ENCODE measurements at places on chromosomes 6 and 20.

DNA sequence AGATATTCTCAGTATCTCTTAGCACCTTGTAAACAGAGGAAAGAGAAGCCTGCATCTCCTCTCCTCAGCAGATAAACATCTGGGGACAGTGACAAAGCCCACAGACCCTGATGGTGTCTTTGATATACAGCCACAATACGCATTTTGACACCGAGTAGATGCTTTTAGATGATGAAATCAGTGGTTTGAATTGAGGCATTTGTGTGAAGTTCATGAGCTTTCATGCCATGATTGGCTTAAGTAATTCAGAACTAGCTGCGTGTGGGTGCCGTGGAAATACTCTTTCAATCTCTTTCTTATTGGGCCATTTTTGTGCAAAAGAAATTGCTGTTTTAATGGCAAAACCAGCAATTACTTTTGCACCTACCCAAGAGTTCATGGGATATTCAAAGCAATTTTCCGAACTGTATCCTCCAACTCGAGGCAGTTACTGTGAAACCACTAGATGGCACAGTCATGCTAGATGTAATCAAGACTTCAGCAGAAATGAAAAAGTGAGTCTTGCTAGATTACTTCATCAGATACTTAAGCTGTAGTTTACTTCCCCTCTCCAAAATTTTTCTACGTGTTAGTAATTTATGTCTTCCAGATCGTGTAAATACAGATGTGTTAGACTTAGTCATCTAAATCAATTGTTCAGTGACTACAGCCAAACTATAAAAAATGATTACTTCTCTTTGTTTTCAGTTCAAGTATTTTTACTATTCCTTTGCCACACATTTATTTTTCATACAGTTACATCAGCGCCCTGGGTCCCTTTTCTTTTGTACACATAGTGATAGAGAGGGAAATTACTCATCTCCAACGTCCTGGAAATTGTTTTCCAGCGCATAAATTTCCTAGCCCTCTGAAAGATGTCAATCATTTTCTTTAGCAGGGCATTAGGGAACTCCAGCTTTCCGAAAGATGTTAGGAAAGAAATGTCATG lies 49.4 kb downstream of the IYD start:
- no peak for DNase-seq

DNA sequence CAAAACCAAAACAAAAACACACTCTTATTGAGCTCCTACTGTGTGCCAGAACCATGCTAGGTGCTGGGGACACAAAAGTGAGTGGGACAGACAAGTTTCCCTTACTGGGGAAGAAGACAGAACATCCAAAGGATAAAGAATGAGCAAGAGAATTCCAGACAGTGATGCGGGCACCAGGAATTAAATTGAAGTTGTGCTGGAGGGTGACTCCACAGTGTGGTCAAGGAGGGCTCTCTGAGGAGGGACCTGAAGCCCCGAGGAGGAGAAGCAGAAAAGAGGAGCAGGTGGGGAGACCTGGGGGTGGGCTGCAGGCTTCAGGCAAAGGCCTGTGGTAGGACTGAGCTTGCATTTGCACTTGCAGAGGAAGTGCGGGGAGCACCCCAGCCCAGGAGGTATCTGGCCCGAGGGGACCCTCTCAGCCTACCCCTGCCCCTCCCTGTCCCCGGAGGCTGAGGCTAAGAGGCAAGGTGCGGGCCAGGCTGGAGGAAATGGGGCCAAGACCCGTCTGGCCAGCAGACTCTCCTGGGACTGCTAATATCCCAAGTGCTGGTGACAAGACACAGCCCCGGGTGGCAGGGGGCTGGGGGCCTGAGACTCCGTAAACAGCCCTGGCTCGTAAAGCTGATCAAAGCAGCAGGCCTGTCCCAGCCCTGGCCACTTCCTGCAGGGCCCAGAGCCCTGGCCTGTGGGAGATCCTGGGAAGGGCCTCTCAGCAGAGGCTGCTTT lies 57.1 kb downstream of the SNAI1 start:
- DNase-seq, result no peak

GRCh38 chr6:93848031-93848742 lies 428.8 kb upstream of the EPHA7 start:
- no peak for DNase-seq

GRCh38 chr20:39311851-39312506 lies 349.8 kb downstream of the DHX35 start:
- no peak for DNase-seq

DNA sequence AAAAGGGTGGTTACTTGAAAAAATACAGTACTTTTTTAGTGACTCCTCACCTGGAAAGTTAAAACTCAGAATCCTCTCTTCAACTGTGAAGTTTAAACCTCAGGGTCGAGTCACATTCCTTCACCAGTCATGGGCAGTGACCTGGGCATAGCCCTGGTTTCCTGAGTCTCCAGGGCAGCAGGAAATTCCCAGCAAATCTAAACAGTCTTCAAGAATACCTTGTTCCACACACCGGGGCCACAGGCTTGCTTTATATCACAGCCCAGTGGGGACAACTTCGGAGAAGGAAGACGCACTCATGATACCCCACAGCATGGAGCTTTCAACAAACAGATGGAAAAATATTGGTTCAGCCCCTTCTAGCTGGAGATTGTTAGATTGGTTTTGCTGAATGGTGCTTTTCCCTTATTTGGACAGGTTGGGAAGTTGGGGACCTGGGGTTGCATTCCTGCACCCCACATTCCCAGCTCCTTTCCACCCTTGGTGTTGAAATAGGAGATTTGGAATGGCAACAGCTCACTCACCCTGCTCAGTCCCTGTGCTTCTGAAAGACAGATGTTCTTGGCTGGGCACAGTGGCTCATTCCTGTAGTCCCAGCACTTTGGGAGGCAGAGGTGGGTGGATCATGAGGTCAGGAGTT lies 113.0 kb upstream of the TMEM170B start:
- DNase-seq, result no peak

DNA sequence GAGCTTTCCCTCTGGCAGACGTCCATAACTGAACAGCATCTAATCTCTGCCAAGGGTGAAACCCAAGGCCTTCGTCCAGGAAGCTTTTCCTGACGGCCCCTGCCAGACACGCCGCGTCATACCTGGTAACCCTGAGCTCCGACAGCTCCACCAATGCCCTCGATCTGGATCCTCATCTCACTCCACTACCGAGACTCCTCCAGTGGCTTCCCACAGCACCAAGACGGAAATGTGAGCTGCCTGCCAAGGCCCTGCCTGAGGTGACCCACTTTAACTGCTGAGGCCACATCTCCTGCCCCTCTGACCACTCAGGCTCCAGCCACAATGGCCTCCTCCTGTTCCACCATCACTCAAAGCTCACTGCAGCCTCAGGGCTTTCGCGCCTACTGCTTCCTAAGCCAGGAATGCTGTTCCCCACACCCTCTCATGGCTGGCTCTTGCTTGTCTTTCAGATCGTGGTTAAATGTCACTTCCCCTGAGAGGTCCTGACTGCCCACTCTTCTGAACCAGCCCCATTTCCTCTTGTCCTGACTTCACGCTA lies 143.2 kb downstream of the PREX1 start:
- DNase-seq, result no peak

- no peak for DNase-seq
These were observed 77.0 kb downstream of the CAP2 start for GRCh38 chr6:17470202-17470937.

DNA sequence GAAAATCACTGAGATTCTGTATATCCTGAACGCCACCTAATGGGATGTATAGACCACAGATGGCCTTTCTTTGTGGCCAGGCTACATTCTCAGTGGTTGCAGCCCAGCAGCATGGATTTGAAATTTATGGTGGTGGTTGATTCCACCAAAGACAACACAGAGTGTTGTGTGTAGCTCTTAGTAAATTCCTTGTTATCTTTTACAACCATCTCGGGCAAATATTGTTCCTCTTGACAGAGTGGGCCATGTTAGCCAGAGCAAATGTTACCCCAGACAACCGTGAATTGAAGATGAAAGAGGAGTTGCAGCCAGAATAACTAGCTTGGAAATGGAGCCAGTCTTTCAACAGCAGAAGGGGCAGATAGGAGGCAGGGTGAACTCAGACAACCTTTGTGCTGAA lies 39.5 kb downstream of the SLC24A3 start:
- DNase-seq, result no peak

DNA sequence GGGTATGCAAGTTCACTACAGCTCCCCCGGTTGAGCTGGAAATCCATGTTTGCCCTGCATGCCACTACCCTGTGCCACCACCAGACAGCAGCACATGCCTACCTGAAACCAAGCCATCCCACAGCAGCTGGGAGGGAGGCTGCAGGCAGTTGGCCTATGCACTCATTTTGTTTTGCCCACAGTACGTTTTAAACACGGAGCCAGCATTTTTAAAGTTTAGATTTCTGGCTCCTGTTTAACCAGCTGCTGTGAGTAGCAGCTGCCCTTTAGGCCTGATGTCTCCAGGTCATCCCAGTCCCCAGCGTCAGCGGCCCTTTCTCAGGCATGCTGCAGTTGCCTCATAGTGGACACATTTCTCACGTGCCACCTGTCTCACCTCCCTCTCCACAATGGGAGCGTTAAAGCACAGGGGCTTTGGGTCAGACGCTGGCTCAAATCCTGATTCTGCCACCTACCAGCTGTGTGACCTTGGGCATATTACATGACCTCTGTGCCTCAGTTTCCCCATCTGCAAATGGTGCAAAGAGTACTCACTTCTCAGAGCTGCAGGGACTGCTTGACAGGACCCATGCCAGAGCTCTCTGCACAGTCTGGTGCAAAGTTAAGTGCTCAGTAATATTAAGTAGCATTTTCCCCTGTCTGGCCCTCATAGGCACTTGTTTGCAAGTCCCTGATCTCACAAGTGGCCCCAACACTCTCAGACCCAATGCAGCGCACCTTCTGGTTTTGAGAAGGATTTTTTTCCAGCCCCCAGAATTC lies 8.2 kb upstream of the UBE2V1 start:
- no peak for DNase-seq

DNA sequence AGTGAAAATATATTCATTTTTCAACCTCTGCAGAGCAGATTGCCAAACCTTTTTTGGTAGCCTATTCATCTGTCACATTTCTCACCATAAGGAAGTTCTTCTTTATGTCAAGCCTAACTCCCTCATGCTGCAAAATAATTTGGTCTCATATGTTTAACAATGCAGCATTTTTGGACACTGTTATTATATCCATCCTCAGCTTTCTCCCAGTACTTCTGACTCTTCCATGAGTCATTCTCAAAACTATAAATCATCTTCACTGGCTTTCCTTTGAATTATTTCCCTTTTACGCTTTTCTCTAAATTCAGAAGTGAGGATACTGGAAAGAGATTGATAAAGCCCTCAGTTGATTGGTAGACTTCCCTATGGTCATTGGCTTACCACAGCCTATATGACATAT lies 192.2 kb downstream of the TPBG start:
- no peak for DNase-seq

- DNase-seq, result peak; percentile 43
These were observed 19.7 kb downstream of the SPDEF start for GRCh38 chr6:34536251-34536958.

GRCh38 chr6:6890400-6890858 lies 217.3 kb upstream of the RREB1 start:
- no peak for DNase-seq

DNA sequence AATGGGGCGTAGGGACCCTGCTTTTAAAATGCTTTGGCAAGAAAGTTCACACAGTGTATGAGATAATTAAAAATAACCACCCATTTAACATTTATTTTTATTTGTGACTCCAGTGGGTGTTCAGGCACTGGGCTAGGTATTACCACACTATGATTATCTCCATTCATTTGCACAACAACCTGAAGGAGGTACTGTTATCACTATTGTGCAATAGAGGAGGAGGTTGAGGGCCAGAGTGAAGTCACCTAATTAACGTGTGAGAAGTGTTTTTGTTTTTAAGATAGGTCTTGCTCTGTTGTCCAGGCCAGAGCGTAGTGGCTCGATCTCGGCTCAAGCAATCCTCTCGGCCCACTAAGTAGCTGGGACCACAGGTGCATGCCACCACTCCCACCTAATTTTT lies 29.2 kb downstream of the MAK start:
- no peak for DNase-seq

- no peak for DNase-seq
These were observed 247.0 kb downstream of the LRFN2 start for GRCh38 chr6:40340196-40340595.

DNA sequence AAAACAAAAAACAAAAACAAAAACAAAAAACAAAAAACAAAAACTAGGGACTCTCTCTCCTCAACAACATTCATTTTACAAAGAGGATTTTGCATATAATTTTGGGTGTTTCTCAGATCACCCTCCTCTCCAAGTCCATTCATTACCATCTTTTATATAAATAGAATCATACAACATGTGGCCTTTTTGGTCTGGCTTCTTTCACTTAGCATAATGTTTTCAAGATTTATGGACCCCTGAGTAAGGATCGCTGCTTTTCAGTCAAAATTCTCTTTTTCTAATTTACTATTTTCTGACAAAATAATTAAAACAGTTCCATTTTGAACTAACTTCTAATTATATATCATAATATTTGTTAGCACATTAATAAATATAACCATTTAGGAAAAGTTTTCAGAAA lies 94.8 kb downstream of the UBE3D start:
- no peak for DNase-seq

- DNase-seq, result no peak
These were observed 71.8 kb downstream of the SSR1 start for GRCh38 chr6:7241160-7241559.

- no peak for DNase-seq
These were observed 460.5 kb upstream of the ARID1B start for GRCh38 chr6:156316583-156317125.

DNA sequence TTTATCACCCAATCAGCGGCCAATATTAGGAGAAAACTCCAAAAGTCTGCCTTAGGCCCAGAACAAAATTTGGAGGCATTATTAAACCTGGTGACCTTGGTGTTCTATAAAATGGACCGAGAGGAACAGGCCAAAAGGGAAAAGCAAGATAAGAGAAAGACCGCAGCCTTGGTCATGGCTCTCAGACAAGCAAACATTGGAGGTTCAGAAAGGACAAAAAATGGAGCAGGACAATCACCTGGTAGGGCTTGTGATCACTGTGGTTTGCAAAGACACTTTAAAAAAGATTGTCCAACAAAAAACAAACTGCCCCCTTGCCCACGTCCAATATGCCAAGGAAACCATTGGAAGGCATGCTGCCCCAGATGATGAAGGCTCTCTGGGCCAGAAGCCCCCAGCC lies 31.2 kb downstream of the CEP85L start:
- no peak for DNase-seq

DNA sequence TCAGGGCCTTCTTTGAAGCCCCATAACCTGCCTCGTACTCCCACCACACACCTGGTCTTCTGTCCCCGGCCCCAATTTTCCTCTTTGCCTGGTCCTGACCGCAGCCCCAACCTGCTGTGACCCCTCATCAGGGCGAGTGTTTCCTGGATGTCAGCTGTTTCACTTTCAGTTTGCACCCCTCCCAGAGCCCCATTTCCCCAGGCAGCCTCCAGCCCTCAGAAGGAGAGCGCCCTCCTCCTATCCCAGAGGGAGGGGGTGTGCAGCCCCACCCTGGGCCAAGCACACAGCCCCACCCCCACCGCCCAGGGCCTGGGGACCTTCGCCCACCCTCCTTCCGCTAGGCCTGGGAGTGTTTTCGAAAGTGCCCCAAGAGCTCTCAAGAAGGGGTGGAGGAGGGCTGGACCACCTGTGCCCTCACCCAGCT lies 1.5 kb downstream of the BAK1 start:
- DNase-seq, result no peak

GRCh38 chr6:12957321-12958051 lies 240.9 kb downstream of the PHACTR1 start:
- no peak for DNase-seq

GRCh38 chr20:33443006-33443511 lies 504 bp downstream of the SNTA1 start:
- DNase-seq, result no peak

Data from NCI-H2081 treated with DMSO at 0.1 percent for 48 hours (cell line).